ENCODE measurements at places on chromosomes 5 and 9.

DNA sequence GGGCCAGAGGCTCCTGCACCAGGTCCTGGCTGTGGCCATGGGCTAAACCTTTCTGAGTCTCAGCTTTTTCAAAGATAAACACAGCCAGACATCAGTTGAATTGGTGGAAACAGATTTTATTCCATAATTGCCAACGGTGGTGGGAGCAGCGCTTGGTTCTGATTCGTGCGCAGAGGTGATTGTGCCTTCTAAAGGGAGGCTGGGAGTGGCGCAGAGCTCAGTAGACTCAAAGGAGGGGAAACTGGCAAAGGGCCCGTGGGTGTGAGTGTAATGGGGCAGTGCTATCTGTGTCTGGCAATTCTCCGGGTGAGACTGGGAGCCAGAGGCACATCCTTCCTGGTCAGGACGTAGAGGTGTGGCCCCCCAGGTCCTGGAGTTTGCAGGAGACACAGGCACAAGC, 169.4 kb upstream of the PPP1R26 start:
- no peak for DNase-seq

GRCh38 chr9:17936365-17936764, 357.5 kb downstream of the SH3GL2 start:
- DNase-seq = no peak

GRCh38 chr5:103357636-103358035, 99.1 kb downstream of the MACIR start:
- DNase-seq = no peak

DNA sequence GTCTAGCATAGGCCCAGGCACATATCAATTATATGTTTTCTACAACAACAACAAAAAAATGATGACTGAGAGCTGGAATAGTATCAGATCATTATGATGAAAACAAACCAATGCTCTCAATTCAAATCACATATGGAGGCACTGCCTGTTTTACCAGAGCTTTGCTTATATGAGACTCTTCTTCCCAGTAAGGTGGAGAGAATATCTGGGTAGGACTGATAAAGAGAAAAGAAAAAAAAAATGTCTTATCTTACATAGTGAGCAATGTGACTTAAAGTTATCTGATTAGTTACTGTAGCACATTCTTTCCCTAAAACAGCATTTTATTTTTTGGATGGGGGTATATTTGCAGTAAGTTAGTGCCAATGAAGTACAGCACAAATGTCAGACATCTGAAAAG, 154.8 kb downstream of the RAB3C start:
- no peak for DNase-seq

DNA sequence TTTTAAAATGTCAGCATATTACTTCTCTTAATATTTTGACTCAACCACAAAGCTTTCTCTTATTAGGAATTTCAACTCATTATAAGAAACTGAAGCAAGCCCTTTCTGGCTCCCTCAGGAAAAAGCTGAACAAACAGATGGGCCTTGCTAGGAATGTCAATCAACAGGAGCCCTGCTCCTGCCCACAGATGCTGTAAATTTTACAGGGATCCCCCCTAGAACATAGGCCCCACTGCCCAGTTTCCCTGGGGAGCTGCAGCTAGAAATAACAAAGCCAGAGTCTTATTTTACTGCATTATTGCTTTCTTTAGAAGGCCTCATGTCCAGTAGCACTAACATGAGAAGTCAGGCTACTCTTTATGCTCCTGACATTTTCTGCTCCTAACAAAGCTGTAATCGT, 103.8 kb downstream of the PCSK1 start:
- no peak for DNase-seq

DNA sequence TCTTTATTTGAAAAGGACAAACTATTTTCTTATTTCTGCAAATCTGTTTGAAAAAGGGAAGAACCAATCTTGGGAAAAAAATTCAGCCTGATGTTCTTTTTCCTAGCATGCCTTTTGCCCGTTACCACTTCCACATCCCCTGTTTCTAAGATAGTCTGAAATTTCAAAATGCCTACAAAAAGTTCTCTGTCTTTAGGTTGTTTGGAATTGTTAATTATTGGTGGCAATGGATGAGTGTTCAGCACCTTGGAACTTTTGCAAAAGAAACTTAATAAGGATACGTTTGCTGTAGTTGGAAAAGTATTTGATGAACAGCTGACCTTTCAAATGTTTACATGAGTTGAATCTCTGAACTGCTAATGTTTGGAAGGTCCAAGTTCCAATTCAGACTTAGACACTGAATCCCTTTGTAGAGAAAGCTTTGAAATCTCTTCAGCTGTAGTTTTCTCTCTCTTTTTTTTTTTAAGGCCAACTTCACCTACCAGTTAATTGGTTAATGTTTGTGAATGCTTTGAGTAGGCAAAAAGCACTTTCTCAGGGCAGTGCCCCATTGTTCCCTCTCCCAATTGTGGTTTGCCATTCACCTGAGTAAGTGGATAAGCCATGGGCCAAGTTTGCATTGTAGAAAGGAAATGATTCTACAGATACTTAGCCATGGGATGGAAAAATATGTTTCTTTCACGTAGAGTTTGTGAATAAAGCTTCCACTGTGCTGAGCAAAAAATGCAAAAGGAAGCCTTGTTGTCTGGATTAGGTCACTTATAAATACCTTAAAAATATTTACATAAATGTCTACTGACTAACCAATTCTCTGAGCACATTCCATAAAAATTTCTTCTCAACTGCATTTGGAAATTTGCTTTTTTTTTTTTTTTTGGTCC, 156.4 kb upstream of the ELL2 start:
- no peak for DNase-seq

All from mucosa of gallbladder (tissue), 1 donor.